ENCODE measurements at places on chromosomes 1 and 21.
A peak's percentile ranks its signal among the peaks of the same experiment; 100 is the strongest.

DNA sequence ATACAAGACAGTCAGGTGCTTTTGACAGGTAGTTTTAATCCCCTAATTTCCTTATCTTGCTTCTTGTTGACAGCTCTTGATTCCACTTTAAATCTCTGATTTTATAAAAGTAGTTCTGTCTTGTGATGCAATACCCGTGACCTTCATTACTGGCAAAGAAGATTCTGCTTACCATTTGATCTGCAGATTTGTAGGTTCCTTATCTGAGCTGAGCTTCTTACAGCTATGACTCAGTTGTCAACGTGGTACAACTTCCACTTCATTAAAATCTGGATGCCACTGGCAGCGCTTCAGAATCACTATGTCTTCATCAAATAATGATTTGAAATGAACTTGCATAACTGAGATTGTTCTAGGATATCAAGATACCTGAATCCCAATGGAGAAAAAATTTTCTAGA is 543.6 kb upstream of the B3GALT2 start:
- DNase-seq: no peak

DNA sequence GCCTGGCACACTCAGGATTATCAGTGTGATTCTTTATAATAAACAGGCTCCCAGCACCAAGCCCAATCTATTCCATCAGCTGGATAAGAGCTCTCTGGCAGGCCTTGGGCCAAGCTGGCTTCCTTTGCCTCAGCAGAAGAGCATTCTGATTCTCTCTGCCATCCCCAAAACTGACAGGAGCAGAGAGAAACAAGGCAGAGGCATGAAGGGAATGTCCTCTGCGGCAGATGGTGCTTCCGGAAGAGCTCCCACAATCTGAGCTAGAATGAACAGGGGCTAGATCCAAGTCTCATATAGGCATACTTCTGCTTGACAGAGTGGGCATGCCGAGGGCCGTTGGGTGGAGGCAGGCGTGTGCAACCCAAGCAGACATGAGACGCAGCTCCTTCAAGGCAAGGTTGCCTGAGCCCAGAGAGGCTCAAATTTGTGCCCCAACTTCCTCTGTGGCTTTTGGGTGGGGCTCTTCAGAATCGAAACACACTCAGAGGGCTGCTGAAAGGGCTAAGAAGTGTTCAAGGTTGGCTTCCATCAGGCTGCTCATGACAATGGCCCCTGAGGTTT is 4.0 kb downstream of the CAPN2 start:
- DNase-seq: no peak

- peak; percentile 16 for DNase-seq
Observed at GRCh38 chr1:228180271-228180958, 14.8 kb downstream of the IBA57 start.

GRCh38 chr1:30895382-30895943 is 13.1 kb downstream of the SDC3 start:
- DNase-seq: no peak

- DNase-seq: no peak
Observed at GRCh38 chr1:208216062-208216461, 28.1 kb downstream of the PLXNA2 start.

DNA sequence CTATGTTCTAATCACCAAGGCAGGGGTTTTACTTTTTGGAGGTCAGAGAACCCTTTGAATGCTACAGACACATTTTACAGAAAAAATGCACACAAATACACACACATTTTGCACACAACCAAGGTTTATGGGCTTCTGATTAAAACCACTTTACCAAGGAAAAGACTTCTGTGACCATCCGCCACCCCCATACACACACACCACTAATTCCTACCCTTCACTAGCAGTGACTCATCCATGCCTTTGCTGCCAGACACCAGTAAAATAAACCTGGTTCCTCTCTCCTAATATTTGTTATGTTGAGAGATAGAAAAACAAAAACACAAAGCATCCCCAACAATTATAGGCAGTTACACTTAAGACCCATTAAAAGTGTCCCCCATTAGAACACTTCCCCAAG is 12.9 kb downstream of the PIGM start:
- no peak for DNase-seq

DNA sequence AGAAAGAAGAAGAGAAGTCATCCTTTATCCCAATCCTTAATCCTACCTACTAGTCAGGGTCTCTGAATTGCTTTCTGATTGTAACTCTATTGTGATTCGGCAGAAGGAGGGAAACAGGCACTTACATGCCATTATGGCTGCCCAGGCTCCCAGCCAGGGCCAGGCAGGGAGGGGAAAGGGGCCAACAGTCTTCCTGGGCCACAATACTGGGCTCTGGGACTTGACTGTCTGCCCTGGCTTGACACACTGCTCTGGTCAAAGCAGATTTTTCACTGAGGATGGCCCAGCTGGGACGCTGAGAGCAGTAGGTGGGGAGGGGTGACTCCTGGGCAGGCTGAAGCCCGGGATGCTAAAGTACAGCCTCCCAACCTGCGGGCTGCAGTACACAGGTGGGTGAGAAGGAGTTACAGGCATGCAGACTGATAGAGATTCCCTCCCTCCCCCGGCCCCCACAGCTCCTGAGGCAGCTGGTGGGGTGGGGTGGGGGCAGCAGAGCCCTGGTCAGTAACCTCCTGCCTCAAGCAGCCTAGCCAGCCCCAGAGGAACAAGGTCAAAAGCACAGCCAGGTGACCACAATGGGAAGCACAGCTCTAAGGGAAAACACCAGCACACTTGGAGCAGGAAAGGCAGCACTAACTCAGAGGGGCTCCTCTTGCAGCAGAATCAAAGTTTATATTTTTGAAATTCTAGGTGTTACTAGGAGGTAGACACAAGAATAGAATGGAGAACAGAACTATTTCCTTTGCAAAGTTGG is 25.3 kb downstream of the KCND3 start:
- no peak for DNase-seq

DNA sequence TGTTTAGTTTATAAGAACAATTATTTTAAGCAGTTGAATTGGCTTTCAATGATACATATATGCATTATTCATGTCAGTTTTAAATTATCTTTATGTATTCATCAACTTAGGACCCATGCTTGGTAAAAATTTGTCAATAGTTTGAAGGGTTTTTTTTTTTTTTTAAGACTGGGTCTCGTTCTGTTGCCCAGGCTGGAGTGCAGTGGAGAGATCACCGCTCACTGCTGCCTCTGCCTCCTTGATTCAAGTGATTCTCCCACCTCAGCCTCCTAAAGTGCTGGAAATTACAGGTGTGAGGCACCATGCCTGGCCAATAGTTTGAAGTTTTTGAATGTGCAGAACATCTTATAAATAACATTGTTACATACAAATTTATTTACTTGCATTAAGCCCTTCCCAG is 1671.0 kb upstream of the B3GALT2 start:
- no peak for DNase-seq

- DNase-seq: no peak
Observed at GRCh38 chr1:47987601-47988000, 9.6 kb downstream of the TRABD2B start.

DNA sequence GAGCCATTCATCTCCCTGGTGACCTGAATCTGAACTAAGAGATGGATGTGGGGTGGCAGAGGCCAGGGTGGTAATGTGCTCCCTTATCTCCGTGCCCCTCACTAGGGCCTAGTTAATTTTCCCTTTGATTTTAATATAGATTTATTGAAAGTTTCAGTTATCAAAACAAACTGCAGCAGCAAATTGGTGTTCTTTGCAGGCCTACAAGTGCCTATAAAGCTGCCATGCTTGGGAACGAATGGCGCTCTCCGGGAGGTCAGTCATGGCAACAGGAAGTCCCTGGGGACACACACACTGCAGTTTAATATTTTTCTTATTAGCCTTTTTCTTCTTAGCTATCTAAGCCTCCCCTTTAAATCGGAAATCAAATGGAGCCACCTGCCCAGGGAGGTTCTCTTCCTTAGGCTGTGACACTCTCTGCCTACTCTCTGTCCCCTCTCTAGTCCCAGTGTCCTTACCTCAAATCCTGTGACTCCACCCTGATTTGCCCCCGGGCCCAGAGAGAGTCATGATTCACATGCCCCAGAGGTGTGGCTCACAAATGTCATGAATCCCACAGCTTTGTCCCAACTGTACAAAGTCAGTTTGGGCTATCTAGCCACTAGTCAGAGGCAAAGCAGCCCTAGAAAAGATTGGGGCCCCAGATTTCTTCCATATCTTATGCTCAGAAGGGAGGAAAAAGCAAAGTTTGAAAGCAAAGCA is 4.3 kb upstream of the ERI3 start:
- no peak for DNase-seq

DNA sequence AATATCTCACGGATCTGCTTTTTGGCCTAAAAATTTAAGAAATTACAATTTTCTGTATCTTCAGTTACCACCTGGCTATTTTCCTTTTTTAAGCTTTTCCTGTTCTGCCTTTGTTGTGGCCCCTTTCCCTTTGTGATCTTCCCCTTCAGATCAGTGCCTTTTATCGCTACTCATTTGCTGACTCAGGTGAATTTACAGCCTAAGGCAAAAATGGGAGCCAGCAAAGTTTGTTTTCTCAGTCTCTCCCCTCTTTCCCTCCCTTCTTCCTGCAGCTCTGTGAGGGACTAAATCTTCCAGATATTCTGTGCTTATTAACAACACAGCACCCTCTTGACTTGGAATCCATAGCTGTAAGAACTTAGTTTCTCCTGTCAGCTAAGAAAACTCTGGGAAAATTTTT is 5.3 kb upstream of the PRRC2C start:
- no peak for DNase-seq

DNA sequence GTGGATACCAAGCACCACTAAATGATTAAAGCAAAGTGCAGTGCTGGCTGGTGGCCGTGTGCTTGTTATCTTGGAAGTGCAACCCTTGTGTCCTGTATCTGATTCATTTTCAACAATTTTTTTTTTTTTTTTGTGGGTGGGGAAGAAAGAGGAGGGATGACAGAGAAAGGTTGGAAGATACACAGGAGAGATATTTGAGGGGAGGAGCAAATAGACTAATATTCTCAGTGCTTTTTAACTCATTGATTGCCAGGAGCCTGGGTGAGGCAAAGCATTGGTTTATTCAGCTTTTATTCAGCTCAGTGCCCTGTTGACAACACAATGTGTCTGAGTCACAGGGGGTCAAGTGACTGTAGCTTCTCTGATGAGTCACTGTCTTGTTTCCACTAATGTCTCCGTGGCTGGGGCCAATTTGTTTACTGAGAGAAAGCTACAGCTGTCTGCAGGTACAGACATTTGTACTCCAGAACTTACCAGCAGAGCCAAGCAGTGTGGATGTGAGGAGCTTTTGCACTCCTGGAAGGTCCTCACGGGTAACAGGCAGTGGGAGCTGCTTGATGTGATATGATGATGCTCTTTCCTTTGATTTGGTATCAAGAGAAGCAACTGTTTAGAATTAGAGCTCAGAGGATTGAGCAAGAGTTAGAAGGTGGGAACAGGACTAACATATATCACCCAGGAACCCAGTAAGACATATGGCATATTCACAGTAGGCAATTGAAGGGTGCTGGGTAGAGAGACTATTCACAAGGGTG is 23.6 kb upstream of the DNM3 start:
- DNase-seq: no peak

DNA sequence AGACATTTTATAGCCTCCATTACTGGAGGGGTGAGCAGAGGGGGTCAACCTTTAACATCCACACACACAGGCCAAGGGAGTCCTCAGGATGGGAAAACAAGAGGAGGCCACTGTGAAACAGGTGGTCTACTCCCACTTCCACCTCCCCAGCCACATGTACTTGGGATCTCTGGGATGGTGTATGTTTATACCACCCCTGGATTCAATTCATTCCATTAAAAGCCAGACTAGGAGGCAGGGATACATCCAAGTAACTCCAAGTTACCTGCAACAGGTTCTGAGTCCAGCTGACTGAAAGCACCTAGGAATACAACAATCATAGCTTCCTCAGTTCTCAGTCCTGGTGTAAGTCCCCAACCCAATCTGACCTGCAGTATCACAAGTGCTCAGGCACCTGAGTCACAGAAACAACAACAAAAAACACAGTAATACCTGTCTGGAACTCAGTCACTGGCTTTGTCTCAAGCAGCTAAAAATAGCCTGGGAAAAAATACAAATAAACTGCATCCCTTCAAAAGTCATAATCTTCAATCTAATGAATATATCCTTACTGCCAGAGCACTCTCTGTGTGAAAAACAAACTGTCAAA is 9.8 kb downstream of the ERI3 start:
- no peak for DNase-seq

- no peak for DNase-seq
Observed at GRCh38 chr21:26194811-26195251, 24.3 kb upstream of the APP start.

DNA sequence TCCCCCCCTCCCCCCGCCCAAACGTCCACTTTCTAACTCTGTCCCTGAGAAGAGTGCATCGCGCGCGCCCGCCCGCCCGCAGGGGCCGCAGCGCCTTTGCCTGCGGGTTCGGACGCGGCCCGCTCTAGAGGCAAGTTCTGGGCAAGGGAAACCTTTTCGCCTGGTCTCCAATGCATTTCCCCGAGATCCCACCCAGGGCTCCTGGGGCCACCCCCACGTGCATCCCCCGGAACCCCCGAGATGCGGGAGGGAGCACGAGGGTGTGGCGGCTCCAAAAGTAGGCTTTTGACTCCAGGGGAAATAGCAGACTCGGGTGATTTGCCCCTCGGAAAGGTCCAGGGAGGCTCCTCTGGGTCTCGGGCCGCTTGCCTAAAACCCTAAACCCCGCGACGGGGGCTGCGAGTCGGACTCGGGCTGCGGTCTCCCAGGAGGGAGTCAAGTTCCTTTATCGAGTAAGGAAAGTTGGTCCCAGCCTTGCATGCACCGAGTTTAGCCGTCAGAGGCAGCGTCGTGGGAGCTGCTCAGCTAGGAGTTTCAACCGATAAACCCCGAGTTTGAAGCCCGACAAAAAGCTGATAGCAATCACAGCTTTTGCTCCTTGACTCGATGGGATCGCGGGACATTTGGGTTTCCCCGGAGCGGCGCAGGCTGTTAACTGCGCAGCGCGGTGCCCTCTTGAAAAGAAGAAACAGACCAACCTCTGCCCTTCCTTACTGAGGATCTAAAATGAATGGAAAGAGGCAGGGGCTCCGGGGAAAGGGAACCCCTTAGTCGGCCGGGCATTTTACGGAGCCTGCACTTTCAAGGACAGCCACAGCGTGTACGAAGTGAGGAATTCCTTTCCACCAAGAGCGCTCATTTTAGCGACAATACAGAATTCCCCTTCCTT is 158.1 kb downstream of the RUNX1 start:
- peak; percentile 53 for DNase-seq
